Ureter (tissue), 1 donor: ENCODE measurements at places on chromosomes 2 and 18. TPM values are rescaled to one million over a fixed set of nuclear protein-coding genes. Genes with fewer than 3 reads are reported as not detected.

DNA sequence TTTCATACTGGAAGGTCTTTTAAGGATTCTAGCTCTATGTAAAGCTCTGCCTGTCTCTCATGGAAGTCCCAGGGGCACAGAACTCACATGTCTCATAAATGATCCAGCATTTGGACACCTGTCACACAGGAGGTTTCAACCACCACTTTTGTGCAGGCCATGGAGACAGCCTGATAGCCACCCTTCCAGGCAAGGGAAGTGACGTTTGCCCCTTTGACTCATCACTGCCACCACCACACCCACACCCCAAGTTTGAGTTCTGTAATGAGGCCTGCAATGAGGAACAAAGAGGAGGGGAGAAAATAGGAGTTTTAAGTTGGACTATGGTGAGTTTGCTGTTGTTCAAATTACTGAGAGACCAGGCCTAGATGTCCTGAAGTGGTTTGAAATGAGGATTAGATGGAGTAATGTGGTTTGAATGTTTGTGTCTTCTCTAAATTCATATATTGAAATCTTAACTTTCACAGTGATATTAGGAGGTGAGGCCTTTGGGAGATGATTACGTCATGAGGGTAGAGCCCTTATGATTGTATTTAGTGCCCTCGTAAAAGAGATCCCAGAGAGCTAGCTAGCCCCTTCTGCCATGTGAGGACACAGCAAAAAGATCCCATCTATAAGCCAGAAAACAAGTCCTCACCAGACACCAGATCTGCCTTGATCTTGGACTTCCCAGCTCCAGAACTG is 175.3 kb upstream of the EPHA4 start:
- DNase-seq, result no peak

DNA sequence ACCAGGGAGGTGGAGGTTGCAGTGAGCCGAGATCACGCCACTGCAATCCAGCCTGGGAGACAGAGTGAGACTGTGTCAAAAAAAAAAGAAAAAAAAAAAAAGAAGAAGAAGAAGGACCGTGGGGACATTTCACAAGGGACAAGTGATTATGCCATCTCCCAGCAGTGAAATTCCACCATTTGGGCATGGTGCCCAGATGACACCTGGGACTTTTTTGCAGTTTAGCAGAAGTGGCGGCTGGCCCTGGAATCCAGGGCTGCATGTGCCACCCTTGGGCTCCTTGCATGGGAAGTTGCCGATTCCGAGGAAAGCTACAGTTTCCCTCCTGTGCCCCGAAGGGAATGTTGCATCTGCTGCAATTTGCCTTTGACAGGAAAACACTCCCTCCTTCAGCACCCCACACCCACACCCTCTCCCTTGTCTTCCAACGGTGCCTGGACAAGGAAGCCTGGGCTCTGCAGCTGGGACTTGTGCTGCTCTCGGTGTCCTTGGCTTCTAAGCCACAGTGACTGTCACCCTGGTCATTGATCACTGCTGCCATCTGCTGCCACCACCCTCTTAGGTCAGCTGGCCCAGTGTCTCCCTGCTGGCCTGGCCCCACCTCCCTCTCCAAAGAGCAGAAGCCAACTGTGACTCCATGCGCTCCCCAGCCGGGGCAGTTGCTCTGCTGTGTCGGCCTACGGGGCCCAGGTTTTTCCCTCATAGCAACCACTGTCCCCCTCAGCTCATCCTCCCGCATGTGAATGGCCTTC is 56.4 kb upstream of the LRRC30 start:
- no peak for DNase-seq

GRCh38 chr2:15120631-15121030 is 440.5 kb downstream of the NBAS start:
- DNase-seq, result no peak

GRCh38 chr2:119659601-119660342 is 19.2 kb upstream of the TMEM177 start:
- no peak for DNase-seq

DNA sequence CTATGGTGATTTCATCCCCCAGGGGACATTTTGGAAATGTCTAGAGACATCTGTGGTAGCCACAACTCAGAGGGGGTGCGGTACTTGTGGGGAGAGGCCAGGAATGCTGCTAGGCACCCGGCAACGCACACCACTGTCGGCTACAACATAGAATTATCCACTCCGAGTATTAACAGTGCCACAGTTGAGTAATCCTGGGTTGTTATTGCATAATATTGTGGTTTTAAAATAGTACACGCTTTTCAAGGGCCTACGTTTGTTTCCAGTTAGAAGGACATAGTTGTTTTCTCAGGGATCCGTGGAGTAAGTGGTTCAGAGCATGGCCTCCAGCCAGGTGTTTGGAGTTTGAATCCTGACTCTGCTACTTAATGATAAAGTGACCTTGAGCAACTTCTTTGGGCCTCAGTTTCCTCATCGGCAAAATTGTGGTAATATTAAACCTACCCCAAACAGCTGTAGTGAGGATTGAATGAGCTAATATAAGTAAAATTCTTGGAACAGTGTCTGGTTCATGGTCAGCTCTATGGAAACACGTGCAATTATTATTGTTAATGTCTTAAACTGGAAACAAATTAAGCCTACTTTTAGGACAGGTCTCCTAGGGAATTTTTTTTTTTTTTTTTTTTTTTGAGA is 24.5 kb downstream of the CYP27A1 start:
- peak; percentile 71 for DNase-seq

- peak; percentile 66 for DNase-seq
These were observed 16.7 kb upstream of the ADI1 start for GRCh38 chr2:3535794-3536681.

DNA sequence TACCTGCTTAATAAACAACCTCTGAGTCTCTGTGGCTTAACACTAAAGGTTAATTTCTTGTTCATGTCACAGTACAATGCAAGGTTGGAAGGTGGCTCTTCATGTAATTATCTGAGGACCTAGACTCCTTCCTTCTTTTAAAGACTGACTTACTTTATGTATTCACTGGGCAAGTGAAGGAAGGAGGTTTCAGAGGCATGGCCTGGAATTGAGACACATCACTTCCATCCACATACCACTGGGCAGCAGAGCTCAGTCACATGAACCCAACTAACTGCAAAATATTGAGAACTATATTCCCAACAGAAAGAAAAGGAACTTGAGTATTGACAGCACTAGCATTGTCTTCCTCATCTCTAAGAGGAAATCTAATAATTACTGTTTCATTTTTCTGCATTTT is 57.5 kb upstream of the FN1 start:
- DNase-seq, result no peak

GRCh38 chr2:51918113-51918512 is 886.2 kb upstream of the NRXN1 start:
- no peak for DNase-seq

DNA sequence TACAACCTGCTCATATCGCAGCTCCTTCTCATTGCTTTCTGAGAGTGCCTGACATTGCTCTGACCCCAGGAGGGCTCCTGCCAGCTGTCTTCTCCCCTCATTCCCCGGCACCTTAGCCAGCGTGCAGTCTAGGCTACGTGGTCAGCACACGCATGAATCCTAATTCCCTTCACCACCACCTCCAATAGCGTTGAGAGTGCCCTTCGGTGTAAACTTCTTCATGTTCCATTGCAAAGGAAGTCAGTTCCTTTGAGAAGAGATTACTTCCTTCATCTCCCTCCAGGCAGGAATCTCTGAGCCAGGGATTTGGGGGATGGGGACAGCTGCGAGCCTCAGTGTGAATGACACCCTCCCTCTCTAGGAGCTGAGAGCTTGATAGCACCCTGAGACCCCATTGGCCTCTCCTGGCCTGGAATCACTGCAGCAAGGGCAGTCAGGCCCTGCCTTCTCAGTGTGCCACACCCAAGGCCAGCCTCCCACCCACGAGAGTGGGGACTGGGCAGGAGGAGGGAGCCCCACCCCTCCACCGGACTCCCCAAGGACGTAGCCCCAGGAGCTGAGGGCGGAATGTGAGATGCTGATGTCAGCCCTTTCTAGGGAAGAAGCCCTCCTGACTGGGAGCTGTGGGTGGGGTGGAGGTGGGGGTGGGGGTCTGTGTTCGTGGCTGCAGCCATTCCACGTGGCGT is 53.4 kb downstream of the SLC66A2 start:
- no peak for DNase-seq

- DNase-seq, result no peak
These were observed 536.3 kb upstream of the TNP1 start for GRCh38 chr2:217396165-217396564.

GRCh38 chr2:203706403-203706802 is at the start of gene CD28:
CD28 (plus strand) TSS chr2:203706639; CDS start chr2:203706697, 58 bp downstream.
- DNase-seq, result no peak

DNA sequence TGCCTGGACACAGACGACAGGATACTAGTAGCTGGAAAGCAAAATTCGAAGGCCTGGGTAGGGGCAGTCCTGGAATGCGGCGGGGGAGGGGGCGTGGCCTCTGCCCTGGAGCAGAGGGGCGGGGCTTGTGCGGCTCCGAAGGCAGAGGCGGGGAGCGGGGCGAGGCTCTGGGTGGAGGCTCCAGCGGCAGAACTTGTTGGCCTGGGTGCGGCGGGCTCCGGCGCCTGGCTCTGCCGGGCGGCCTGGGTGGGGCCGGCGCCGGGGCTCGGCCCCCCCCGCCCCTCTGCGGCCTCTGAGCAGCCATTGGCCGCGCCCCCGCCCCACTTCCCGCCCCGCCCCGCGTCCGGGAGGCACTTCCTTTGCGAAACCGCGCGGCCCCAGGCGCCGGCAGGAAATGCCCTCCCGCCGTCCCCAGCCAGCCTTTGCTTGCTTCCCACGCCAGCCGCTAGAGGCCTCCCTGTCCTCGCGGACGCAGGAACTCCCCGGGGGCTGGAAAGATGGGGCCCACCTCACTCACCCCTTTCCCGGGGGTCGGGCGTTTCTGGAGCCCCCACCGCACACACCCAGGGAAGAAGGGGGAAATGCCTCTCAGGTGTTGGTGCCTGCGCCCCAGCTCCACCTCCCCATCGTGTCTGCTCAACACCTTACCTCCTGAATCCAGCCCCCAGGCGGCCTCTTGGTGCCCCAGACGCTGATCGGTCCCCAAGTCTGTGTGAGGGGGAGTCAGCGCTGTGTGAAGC is 6.7 kb downstream of the CTDSP1 start:
- DNase-seq, result peak; percentile 98

DNA sequence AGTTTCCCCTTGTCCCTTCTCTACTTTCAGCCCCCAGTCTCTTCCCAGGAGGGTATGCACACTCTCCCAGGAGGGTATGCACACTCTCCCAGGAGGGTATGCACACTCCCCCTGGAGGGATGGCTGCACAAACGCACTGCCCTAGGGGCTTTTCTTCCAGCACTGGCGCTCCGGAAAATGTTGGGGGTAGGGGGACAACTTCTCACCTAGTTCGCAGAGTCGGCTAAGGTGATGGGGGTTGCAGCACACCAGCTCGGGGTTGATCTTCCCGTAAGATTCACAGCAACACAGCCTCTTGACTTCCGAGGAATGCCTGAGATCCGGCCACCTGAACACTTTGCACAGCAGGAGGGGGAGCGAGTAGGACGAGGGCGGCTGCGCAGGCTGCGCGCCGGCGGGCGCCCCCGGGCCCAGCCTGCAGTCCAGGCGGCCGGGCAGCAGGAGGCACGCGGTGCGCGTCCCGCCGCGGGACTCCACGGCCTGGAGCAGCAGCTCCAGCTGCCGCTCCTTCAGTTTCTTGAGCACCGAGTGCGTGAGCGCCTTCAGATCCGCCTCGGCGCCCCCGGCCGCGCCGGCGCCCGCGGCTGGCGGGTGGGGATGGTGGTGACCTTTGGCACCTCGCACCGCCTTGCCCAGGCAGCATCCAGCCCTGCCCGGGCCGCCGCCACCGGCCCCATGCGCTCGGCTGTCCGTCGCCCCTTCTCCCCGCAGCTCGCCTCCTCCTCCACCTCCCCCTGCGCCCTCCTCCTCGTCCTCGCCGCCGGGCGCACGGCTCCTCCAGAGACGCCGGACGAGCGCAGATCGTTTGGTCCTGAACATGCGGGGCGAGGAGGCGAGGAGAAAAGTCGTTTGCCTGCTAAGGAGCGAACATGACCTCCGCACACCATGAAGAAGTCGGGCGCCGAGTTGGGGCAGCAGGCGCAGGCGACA is 894 bp downstream of the SMAD7 start:
- DNase-seq, result no peak

DNA sequence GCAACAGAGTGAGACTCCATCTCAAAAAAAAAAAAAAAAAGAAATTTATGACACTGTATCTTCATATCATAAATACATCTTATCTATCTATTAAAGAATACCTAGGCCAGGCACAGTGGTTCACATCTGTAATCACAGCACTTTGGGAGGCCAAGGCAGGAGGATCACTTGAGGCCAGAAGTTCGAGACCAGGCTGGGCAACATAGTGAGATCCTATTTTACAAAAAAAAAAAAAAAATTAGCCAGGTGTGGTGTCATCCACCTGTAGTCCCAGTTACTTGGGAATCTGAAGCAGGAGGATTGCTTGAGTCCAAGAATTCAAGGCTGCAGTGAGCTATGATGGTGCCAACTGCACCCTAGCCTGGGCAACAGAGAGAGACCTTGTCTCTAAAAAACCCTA is 95.0 kb downstream of the HNRNPLL start:
- no peak for DNase-seq

- no peak for DNase-seq
These were observed 356.3 kb downstream of the SATB2 start for GRCh38 chr2:199101487-199101886.

DNA sequence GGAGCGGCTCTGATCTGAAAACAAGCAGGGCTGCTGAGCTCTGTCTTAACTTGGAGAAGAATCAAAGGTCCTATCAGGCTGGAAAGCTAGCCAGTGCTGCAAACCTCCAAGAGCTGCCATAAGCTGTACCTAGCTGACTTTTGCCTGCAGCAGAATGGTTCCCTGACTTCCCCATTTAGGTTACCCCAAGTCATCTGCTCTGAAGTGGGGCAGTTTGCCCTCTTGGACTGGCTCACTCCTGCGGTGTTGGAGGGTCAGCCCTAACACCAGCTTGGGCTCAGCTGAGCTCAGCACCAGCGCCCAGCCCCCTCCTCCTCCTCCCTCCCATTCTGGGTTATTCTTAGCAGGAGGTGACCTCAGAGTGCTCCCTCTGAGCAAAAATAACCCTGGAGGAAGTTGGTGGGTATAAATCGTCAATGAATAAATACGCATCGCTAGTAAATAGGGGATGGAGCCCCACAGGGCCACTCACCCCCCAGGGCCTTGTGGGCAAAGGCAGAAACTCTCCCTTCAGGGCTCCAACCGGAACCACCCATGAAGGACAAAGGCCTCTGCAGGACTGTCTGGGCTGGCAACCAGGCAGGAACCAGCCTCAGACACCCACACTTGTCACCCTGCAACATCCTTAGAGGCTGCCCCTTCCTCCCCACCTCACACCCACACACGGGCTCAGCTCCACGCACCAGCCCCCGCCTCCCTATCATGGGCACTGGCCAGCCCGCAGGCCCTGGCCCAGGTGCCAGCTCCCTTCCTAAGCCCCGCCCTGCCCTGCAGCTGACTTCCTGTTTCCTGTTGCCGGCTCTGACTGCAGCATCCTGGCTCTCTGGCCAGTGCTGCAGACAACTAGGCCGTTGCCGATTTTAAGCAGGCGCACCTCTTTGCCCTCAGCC is 46.9 kb downstream of the DNMT3A start:
- DNase-seq, result peak; percentile 85

FEV gene
- total RNA-seq, result not detected

TUBA3E gene
- total RNA-seq, result not detected

TDRD15 gene
- 0.10 TPM for total RNA-seq

COX7A2L gene
- total RNA-seq, result 89.9 TPM

CFC1 gene
- total RNA-seq, result not detected

HJURP gene
- 0.31 TPM for total RNA-seq

MROH2A gene
- total RNA-seq, result 9.3 TPM

PROM2 gene
- total RNA-seq, result 176 TPM

SLC38A11 gene
- total RNA-seq, result 2.4 TPM
